IMR-90 (cell line): ENCODE measurements at places on chromosomes 16 and 17. TPM values are rescaled to one million over a fixed set of nuclear protein-coding genes. Genes with fewer than 3 reads are reported as not detected.

DNA sequence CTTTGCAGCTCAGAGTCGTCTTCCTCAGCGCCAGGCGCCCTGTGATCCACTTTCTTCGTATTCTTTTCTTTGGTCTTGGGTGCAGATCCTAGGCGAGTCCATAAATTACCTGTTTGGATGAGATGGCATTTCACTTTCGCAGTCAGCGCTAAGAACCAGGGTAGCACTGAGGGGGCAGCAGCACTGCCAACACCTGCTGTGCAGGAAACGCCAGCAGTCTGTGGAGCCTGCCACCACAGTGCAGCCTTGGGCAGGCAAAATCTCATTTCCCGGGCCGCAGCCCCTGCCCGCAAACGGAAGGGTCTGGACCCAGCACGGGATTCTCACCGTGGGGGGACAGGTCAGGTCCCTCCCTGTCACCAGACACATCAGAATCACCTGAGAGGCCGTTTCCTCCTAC, 12.2 kb upstream of the ITGAE start:
- DNase-seq: no peak

GRCh38 chr16:50585331-50585776, 37.2 kb downstream of the NKD1 start:
- no peak for DNase-seq

Gene CDH16
- not detected in 2 replicates for polyA plus RNA-seq

Gene AIPL1
- not detected in 2 replicates for polyA plus RNA-seq

Gene SMIM36
- not detected in 2 replicates for polyA plus RNA-seq
